NCI-H2081 (cell line): ENCODE measurements at places on chromosomes 7 and 10.

GRCh38 chr7:78039790-78040776 lies 241.5 kb downstream of the PHTF2 start:
- no peak for DNase-seq

- DNase-seq, result no peak
Observed at GRCh38 chr10:9561821-9562505, 1455.7 kb upstream of the CELF2 start.

- DNase-seq, result no peak
Observed at GRCh38 chr10:59880971-59881510, 25.3 kb downstream of the CCDC6 start.

DNA sequence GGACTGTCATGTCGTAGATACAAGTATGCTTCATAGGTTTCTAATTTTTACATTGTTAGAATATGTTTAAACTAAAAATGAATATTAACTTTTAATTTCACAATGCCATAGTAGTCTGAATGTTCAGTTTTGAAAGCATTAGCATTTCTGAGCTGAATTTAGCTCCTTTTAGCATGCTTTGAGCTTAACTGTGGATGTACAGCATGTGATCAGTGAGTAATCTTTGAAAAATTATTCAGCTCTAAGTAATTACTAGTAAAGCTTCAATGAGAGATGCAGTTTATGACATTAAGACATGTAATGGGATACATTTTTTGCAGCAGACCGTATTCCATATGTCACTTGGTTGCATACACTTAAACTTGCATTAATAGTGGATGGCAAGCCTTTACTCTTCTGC lies 114.1 kb upstream of the WNT16 start:
- no peak for DNase-seq

- DNase-seq, result no peak
Observed at GRCh38 chr7:112136271-112137008, 69.8 kb downstream of the DOCK4 start.

- no peak for DNase-seq
Observed at GRCh38 chr10:132326344-132326889, 5.6 kb upstream of the LRRC27 start.

GRCh38 chr7:118583641-118584040 lies 359.1 kb downstream of the ANKRD7 start:
- DNase-seq, result no peak
